ENCODE measurements at places on chromosomes 7 and 10.
A peak's percentile ranks its signal among the peaks of the same experiment; 100 is the strongest.

DNA sequence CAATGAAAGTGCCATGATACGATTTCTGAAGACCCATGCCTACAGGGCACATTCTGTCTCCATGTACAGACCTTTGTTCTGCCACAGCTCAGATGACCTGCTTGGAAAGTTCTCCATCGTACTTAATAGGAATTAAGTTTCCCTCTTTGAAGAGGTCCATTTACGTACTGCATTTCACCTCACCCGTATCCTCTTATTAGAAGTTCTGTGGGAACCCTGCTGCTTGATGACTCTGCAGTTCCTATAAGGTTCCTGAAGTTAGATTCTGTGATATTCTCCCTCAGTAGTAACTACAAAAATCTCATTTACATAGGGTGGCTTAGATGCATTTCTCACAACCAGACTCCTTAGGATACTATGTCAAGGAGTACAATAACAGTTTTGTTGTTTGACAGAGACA, 50.9 kb downstream of the MINDY3 start:
- DNase-seq: no peak

GRCh38 chr10:5272065-5272803, 75.6 kb downstream of the AKR1C4 start:
- DNase-seq: no peak

- DNase-seq: no peak
These were observed 29.0 kb upstream of the EBLN1 start for GRCh38 chr10:22246680-22247391.

DNA sequence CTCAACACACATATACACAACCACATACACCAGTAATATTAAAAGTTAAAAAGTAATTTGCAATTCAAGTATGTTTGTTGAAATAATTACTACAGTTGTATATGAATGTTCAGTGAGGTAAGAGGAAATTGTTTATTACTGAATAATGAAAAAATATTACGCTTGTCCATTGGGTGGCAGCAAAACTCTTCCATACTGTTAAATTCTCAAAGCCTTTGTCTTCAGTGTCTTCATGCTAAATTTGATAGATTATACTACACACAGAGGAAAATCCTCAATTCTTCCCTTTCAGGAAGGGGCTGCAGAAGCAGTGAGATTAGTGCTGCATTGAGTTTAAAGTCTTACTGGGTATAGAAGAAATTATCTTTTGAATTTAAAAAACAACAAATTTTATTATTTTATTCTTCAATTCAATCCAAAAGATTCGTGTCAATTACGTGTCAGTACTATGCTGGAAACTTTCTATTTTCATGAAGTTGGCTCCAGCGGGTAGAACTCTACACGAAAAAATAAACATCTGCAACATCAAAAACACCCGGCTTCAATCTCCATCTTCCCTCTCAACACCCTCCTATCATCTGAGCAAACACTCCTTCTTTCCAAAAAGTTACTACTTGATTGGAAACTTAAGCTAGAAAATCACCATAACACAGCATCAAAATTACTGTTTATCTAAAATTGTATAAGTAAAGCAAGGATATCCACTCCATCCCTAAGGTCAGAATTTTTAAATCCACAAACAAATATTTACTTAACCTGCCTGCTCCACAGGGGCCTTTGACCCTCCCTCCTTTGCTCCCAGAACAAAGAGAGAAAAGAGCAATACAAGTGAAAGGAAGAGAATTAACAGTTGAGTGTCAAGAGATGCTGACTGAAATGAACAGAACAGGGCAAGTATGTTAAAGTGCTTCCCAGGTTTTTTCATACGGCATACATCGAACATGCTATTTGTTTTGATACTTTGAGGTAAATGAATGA, 37.0 kb upstream of the TES start:
- no peak for DNase-seq

DNA sequence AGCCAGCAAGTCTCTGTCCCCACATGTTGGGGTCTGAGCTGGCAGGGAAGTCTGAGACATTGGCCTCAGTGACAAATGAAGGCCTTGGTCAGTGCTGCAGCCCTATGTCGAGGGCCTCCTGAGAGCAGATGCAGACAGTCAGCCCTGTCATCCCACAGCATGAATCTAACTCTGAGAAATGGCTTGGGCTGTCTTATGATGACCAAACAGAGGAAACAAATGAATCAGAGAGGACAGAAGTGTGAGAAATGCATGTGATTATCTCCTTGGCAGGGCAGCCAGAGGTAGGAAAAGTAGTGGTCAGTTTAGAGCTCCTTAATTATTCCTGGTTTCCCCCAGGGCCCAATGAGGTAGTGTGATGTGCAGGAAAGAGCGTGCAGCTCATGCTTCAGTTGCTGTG, 287.6 kb downstream of the SORCS3 start:
- DNase-seq: no peak

- DNase-seq: no peak
These were observed at the start of gene GTF2I for GRCh38 chr7:74657692-74658177. Gene GTF2I (plus strand): TSS chr7:74657718. CDS start chr7:74689129, 31,411 bp downstream.

- DNase-seq: peak; percentile 16
These were observed 137.3 kb downstream of the ANLN start for GRCh38 chr7:36526863-36527548.

Data from SJCRH30 (cell line).